ENCODE measurements at places on chromosomes 11 and 22. TPM values are rescaled to one million over a fixed set of nuclear protein-coding genes. Genes with fewer than 3 reads are reported as not detected.

GRCh38 chr22:41821471-41822316, 11.2 kb upstream of the SREBF2 start:
- H3K4me1 ChIP-seq: peaks cover 9% of the 10 kb centered on the region
- H3K27ac ChIP-seq: no peak overlapping the region
- DNase-seq: no peak
- no peaks in the 10 kb centered on the region for H3K36me3 ChIP-seq

DNA sequence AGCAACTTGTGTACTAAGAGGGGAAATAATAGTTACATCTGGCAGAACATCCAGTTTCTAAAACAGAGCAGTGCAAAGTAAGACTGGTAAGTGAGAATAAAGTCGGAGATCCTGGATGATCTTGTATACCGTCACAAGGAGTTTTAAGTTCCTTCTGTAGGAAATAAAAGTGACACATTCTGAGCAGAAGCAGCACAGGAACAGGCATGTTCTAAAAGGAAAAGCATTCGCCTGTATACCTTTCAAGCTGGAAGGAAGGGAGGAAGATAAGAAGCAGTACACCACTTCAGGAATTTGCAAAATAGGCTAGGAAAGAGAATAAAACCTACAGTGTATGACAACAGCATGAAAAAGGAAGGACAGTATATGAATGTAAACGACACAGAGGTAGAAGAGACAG, 106.2 kb upstream of the TP53AIP1 start:
- H3K4me3 ChIP-seq: no peak overlapping the region
- no peak overlapping the region for H3K27ac ChIP-seq
- no peak for DNase-seq

GRCh38 chr22:39149915-39150847, 2.3 kb downstream of the CBX7 start:
- peaks cover 19% of the 10 kb centered on the region for H3K27me3 ChIP-seq
- no peaks in the 10 kb centered on the region for H3K36me3 ChIP-seq
- no peak for DNase-seq
- no peak overlapping the region for H3K4me3 ChIP-seq

GRCh38 chr11:126079621-126080124, 17.0 kb upstream of the CDON start:
- H3K27ac ChIP-seq: no peak overlapping the region
- H3K36me3 ChIP-seq: no peaks in the 10 kb centered on the region
- H3K27me3 ChIP-seq: 0 out of 2 replicates have a peak, but pooled peaks cover 3% of the 10 kb centered on the region
- DNase-seq: no peak

DNA sequence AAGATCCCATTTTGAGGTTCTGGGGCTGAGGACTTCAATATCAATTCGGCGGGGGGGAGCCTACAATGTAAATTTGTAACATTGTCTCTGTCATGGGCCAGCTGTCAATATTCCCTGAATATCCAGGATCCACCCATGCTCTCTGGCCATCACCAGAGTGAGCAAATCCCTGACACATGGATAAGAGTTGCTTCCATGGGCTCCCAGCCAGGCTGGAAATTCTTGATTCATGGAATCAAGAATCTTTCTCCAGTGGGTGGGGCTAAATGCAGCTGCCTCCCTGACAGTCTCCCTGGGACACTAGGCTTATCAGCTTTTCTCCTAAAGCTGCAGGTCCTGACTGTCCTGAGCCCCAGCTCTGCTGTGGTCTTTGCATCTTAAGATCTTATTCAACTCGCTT, 86.9 kb upstream of the IGLL5 start:
- no peaks in the 10 kb centered on the region for H3K27me3 ChIP-seq
- DNase-seq: peak; percentile 48
- no peaks in the 10 kb centered on the region for H3K36me3 ChIP-seq

DNA sequence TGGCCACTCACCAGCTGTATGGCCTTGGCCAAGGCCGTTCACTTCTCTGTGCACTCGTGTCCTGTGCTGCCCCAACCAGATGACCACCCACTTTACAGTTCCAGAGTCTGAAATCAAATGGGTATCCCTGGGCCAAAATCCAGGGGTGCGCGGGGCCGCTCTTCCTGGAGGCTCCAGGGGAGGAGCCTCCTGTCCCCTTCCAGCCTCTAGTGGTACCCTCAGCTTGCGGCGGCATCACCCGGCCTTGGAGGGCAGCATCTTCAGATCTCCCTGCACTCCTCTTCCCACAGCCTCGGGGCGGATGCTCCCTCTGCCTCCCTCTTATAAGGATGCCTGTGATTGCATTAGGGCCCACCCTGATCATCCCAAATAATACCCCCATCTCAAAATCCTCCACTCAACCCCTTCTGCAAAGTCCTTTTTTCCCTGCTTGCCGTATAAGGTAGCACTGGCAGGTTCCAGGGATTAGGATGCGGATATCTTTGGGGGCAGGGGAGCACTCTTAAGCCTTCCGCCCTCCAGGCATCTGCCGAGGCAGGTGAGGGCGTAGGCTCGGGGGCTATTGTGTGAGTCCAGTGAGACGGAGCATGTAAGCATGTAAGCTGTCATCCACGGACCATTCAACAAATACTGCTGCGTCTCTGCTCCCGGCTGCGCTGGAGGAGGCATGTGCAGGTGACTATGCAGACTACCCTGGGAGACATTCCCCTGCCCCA, 24.4 kb upstream of the SHISAL1 start:
- DNase-seq: no peak
- H3K27ac ChIP-seq: no peak overlapping the region
- peaks cover 6% of the 10 kb centered on the region for H3K27me3 ChIP-seq

- no peaks in the 10 kb centered on the region for H3K36me3 ChIP-seq
- H3K27me3 ChIP-seq: 0 out of 2 replicates have a peak, but pooled peaks cover under 1% of the 10 kb centered on the region
- no peaks in the 10 kb centered on the region for H3K4me1 ChIP-seq
- H3K27ac ChIP-seq: no peak overlapping the region
Observed at GRCh38 chr11:88689548-88690240, 352.2 kb upstream of the CTSC start.

- H3K4me3 ChIP-seq: no peak overlapping the region
- no peak overlapping the region for H3K27ac ChIP-seq
- peaks cover 44% of the 10 kb centered on the region for H3K27me3 ChIP-seq
- H3K4me1 ChIP-seq: no peaks in the 10 kb centered on the region
- no peaks in the 10 kb centered on the region for H3K36me3 ChIP-seq
- DNase-seq: no peak
Observed at GRCh38 chr22:26302726-26303125, 126.3 kb upstream of the ASPHD2 start.

GRCh38 chr22:33083212-33083611, 25.0 kb upstream of the SYN3 start:
- H3K4me1 ChIP-seq: no peaks in the 10 kb centered on the region
- H3K4me3 ChIP-seq: no peak overlapping the region
- no peak overlapping the region for H3K27ac ChIP-seq
- peaks cover 7% of the 10 kb centered on the region for H3K27me3 ChIP-seq
- H3K36me3 ChIP-seq: no peaks in the 10 kb centered on the region

GRCh38 chr11:8793114-8793777, 110.7 kb downstream of the RPL27A start:
- no peak overlapping the region for H3K27ac ChIP-seq
- H3K36me3 ChIP-seq: no peaks in the 10 kb centered on the region
- no peaks in the 10 kb centered on the region for H3K4me1 ChIP-seq
- H3K27me3 ChIP-seq: no peaks in the 10 kb centered on the region
- no peak for DNase-seq

GRCh38 chr11:69449320-69450063, 32.0 kb upstream of the LINC01488 start:
- no peaks in the 10 kb centered on the region for H3K36me3 ChIP-seq
- H3K27ac ChIP-seq: no peak overlapping the region
- H3K4me3 ChIP-seq: no peak overlapping the region
- peaks cover 8% of the 10 kb centered on the region for H3K4me1 ChIP-seq
- DNase-seq: no peak

DNA sequence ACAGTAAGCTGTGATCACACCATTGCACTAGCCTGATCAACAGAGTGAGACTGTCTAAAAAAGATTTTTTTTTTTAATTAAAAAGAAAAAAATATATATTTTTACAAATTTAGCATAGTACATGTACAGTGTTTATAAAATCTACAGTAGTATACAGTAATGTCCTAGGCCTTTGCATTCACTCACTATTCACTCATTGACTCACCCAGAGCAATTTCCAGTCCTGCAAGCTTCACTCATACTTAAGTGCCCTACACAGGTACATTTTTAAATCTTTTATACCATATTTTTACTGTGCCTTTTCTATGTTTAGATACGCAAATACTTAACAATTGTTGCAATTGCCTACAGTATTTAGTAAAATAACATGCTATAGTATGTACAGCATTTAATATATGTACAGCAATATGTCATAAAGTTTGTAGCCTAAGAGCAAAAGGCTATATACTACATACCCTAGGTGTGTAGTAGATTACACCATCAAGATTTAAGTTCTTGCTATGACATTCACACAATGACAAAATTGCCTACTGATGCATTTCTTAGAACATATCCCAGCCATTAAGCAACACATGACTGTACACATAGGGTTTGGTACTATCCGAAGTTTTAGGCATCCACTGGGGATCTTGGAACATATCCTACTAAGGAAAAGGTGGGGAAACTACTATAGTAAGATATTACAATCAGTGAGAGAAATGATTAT, 22.8 kb downstream of the PIK3C2A start:
- DNase-seq: no peak
- H3K4me3 ChIP-seq: no peak overlapping the region
- H3K27ac ChIP-seq: no peak overlapping the region
- no peaks in the 10 kb centered on the region for H3K27me3 ChIP-seq

DNA sequence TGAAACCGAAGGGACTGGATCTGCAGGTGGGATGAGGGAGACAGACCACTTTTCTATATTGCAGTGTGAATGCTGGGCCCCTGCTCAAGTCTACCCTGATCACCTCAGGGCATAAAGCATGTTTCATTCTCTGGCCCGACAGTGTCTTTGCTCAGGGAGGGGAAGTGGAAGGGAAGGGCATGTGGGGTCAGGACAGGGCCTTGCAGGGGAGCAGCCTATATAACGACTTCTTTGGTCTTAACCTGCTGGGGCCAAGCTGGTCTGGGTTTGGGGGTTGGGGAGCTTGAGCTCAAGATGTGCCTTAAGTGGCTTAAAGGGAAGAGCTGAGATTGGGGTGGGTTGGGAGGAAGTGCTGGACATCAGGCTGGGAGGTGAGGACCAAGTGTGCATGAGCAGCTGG, 86.4 kb downstream of the GDPD4 start:
- H3K27me3 ChIP-seq: peaks cover 8% of the 10 kb centered on the region
- H3K4me3 ChIP-seq: no peak overlapping the region
- H3K36me3 ChIP-seq: no peaks in the 10 kb centered on the region
- H3K27ac ChIP-seq: no peak overlapping the region
- no peaks in the 10 kb centered on the region for H3K4me1 ChIP-seq

DNA sequence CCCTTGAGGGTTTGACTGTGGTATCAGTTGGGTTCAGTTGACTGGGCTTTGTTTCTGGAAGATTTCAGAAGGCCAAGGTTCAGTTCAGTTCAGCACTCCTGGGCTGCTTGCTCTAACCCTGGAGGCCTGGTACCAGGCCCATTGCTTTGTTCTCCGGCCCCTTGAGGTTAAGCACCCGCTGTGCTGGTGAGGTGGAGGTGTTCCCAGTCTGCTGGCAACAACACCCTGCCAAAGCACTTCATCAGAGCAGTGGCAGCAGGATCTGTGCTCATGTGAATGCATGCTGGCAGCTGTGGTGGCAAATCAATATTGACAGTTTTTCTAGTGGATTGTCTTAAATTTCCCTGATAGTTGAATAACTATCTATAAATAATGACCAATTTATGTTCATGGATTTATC, 3.8 kb upstream of the SCGB1D1 start:
- peaks cover 19% of the 10 kb centered on the region for H3K27me3 ChIP-seq
- no peak overlapping the region for H3K4me3 ChIP-seq
- H3K4me1 ChIP-seq: no peaks in the 10 kb centered on the region
- no peaks in the 10 kb centered on the region for H3K36me3 ChIP-seq
- no peak overlapping the region for H3K27ac ChIP-seq

The TM7SF2 gene
- 2.5 TPM for polyA plus RNA-seq

The PLEKHB1 gene
- not detected for polyA plus RNA-seq

The CDC42EP1 gene
- polyA plus RNA-seq: 130 TPM

The CREB3L1 gene
- polyA plus RNA-seq: 146 TPM

The SCGB1A1 gene
- not detected for polyA plus RNA-seq

The OR2AG2 gene
- polyA plus RNA-seq: not detected

Data from GM23248 (cell line).